NCI-H510A treated with DMSO at 0.1 percent for 48 hours (cell line): ENCODE measurements at places on chromosomes 2 and 18.

- no peak for DNase-seq
These were observed 203.3 kb downstream of the TCF4 start for GRCh38 chr18:55384551-55385275.

DNA sequence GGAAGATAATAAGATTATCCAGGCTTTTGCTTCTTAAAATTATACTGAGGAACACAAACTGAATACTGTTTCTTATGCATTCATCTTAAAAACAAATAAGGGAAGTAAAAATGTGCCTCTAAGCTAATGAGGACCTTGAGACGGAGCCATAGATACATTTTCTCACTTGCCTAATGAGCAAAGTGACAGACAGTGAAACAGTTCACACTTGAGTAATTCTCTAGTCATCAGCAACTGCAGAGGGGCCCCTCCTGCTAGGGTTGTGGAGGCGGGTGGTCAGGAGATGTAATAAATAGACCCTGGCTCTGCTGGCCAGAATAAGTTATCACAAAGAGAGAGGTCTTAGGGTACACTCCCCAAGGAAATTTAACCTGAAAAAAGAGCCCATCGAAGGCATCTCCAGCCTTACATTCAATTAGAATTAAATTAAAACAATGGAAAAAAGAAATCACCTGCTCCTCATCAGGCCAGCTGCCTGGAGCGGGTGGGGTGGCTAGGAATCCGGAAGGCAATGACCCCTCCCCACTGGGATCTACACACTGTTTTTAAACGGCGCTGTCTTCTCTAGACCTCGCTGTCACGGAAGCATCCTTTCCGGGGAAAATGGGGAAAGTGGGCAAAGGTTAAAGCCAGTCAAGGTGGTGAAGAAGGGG is 32.6 kb upstream of the INSIG2 start:
- no peak for DNase-seq

GRCh38 chr2:37825586-37825985 is 99.5 kb upstream of the RMDN2 start:
- DNase-seq: no peak

GRCh38 chr2:72442270-72442669 is 294.6 kb upstream of the CYP26B1 start:
- DNase-seq: no peak

- no peak for DNase-seq
These were observed 96.8 kb upstream of the ARL4C start for GRCh38 chr2:234593636-234594035.

- DNase-seq: no peak
These were observed 614.6 kb downstream of the SUCLG1 start for GRCh38 chr2:83844490-83844889.

- no peak for DNase-seq
These were observed 1284.9 kb upstream of the LRRTM1 start for GRCh38 chr2:81589406-81589805.

- no peak for DNase-seq
These were observed 103.5 kb downstream of the ANTXR1 start for GRCh38 chr2:69116438-69116837.

DNA sequence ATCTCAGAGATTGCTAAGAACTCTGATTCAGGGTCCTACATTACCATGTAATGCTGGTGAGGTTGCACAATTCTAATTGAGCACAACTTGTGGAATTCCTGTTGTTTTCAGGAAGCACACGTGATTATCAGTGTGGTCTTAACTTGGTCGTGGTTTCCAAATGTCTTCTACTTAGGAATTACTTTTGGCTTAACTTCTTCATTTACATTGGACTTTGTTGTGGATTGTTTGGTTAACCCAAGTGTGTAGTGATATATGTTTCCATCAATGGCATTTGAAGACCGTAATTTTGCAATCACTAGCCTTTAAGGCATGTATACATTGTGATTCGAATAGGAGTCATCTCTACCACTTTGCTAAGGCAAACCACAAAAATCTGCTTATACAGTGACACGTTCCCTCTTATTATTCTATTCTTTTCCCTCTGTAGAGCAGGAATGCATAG is 373.3 kb downstream of the IRS1 start:
- no peak for DNase-seq

DNA sequence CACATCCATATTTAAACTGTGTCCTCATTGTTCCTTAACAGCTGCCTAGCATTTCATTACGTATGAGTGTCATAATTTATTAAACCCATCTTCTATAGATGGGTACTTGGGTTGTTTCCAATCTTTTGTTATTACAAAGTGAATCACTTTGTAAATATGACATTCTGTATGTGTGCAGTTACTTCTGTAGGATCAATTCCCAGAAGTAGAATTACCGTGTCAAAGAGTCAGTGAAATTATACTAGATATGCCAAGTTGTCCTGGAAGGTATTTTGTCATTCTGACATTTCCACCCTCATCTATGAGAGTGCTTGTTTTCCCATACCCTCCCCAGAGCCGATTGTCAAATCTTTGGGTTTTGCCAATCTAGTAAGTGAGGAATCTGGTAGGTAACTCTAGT is 194.5 kb upstream of the APCDD1 start:
- no peak for DNase-seq

DNA sequence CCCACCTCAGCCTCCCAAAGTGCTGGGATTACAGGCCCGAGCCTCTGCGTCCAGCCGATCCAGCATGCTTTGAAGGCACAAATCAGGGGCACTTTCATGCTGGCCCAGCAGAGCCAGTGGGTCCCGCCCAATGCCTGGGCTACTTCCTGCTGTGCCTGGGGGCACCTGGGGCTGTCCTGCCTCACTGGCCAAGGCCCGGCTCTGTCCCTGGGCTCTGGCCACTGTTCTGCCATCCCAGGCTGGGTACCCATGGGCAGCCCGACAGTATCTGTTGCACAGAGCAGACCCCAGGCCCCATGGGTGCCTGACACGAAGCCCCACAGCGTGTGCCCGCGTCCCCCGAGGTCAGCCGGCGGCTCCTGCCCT is 6.8 kb upstream of the GAL3ST2 start:
- no peak for DNase-seq

DNA sequence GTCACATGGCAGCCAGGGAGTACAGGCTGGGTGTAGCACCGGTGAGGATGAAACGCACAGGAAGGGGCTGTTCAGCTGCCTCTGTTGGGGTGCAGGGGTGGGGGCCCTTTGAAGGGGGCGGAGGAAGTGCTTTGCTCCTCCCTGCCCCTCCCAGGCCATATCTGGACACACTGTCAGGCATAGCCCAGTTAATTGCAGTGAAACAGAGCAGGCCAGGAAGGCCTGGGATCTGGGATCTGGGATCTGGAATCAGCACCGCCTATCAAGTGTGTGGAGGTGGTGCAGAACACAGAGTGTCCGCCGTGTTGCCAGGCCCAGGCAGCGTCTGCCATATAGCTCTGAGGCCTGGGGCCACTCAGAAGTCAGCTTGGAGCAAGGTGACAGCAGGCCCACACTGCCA is 119.3 kb upstream of the MSH2 start:
- DNase-seq: no peak

- DNase-seq: no peak
These were observed 27.4 kb downstream of the DBI start for GRCh38 chr2:119393971-119394748.

- no peak for DNase-seq
These were observed 330.2 kb upstream of the CHAC2 start for GRCh38 chr2:53437371-53437770.

DNA sequence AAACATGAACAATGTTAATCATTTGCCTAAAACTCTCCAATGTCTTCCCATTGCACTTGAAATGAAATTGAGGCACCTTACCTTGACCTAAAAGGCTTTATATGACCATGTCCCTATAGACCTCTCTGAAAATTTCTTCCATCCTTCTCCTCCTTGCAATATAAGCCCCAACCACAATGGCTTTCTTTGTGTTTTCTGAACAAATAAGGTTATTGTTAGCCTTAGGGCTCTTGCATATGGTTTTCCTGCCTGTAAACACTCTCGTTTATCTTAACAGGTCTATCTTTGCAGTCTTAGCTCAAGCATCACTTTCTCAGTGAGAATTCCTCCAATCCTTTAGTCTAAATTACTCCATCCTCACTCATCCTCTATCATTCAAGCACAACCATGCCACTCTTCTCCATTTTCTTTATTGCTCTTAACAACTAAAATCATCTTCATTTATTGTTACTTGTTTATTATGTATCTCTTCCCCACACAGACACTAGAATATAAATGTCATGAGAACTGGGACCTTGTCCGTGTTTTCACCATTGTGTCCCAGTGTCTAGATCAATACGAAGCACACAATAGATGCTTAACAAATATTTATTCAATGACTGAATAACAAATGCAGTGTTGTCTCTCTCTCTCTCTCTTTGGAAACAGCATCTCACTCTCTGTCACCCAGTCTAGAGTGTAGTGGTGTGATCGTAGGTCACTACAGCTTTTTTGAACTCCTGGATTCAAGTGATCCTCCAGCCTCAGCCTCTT is 129.3 kb downstream of the RDH14 start:
- DNase-seq: peak; percentile 68

GRCh38 chr18:26407736-26408601 is 140.4 kb downstream of the KCTD1 start:
- no peak for DNase-seq

GRCh38 chr2:64260093-64260803 is 116.0 kb upstream of the PELI1 start:
- no peak for DNase-seq

DNA sequence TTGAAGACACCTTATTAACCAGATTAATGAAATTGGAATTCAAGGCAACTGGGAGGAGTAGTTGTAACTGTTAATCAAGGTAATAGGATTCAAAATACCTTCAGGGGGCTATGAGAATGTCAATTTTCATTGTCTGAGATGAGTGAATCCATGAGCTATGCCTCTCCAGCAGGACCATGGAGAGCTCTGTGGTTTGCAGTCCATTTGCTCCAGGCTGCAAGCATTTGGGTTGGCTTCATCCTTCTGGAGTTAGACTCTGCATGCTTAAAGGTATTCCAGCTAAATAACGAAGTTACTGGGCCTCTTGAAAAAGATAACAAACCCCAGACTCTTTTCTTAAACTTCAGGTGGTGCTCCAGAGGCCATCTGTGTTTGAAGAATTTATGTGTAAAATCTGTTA is 207.1 kb upstream of the SLC8A1 start:
- DNase-seq: no peak

- DNase-seq: no peak
These were observed 2.3 kb upstream of the PSD4 start for GRCh38 chr2:113171334-113172075.

- DNase-seq: no peak
These were observed 33.3 kb downstream of the CCDC85A start for GRCh38 chr2:56217106-56217505.

- DNase-seq: no peak
These were observed 83.3 kb downstream of the DPP4 start for GRCh38 chr2:161990741-161991140.

- DNase-seq: no peak
These were observed 66.5 kb downstream of the SETBP1 start for GRCh38 chr18:44747157-44747556.

DNA sequence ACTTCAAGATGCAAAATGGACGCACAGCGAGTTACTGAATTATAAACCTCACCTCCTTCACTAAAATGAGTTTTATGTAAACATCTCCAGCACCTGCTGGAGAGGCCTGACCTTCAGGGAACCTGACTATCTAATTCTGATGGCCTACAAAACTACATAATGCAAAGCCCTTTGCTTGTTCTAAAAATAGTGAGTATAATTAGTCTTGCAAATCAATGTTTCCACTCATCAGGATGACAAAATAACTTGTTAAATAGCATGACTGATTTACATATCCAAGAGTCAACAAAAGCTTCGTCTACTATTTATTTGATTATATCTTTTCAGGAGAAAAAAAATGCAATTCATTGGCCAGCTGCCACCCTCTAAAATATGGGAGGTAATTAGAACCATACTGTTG is 326.3 kb upstream of the MC4R start:
- DNase-seq: peak; percentile 64

DNA sequence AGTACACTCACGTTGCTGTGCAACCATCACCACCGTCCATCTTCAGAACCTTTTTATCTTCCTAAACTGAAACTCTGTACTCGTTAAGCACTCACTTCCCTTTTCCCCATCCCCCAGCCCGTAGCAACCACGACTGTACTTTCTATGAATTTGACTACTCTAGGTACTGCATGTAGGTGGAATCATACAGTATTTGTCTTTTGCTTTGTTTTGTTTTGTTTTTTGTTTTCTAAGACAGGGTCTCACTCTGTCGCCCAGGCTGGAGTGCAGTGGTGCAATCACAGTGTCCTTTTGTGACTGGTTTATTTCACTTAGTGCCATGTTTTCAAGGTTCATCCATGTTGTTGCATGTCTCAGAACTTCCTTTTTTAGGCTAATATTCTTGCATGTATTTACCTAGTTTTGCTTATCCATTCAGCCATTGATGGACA is 7.0 kb upstream of the TYMS start:
- DNase-seq: peak; percentile 27

DNA sequence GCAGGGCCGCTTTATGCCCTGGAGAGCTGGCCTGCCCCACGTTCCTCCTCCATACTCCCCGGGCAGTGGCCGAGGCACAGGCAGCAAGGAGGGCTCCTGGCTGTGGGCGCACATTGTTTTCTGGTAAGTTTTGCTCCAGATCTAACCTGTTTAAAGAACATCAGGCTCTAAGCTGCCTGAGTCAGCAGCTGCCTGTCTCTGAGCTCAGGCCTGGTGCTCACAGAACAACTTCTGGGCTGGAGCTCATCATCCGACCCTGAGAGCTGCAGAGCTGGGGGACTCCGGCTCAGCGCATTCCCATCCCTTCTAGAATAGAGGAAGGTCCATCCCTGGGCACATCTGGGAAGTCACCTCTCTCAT is 54.5 kb upstream of the PXDN start:
- no peak for DNase-seq

DNA sequence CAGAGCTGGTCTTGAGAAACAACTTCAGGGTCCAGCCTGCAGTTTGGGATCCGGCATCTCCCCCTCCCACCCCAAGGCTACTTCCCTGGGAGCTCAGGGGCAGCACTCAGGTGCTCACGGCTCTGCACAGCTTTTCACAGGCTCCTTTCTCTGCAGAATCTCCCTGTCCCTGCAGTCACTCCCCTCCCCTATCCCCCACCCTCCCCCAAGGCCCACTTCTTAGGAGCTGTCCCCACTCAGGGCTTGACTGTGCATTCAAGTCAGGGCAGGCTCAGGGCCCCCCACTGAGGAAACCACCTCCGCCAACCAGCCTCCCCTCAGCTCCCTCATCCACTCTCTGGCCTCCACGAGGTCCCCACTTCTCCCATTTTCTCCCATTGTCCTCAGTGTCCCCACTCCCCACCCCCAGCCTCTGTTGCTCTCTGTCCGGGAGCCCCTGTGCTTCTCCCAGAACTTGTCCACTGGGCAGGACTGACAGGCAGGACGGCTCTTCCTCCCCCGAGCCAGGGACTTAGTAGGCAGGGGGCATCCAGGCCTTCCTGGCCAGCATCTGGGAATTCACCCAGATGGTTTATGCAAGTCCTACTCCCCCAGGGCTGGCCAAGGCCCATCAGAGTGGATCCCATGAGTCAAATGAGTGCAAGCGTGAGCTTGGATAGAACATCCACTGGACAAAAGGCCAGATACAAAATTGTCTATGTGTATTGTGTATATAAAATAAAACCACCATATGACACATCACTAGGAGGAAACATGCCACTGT is 7.6 kb downstream of the NMUR1 start:
- no peak for DNase-seq

- DNase-seq: no peak
These were observed 124.3 kb downstream of the TMEM18 start for GRCh38 chr2:552906-553305.

- no peak for DNase-seq
These were observed 5.7 kb downstream of the CD207 start for GRCh38 chr2:70829916-70830315.

- DNase-seq: no peak
These were observed 24.9 kb downstream of the COPS9 start for GRCh38 chr2:240111253-240111652.

GRCh38 chr2:197300139-197300538 is 10.4 kb downstream of the ANKRD44 start:
- DNase-seq: no peak
